ENCODE measurements at places on chromosomes 4 and X. TPM values are rescaled to one million over a fixed set of nuclear protein-coding genes. Genes with fewer than 3 reads are reported as not detected.

ARMCX1 gene
- 1.8 TPM for total RNA-seq

KIAA0232 gene
- total RNA-seq = 16.7 TPM

ESX1 gene
- total RNA-seq = not detected

PTTG2 gene
- total RNA-seq = not detected

KLF8 gene
- total RNA-seq = 0.44 TPM
